Common myeloid progenitor, CD34-positive (primary cell): ENCODE measurements at places on chromosomes 1 and 21.

DNA sequence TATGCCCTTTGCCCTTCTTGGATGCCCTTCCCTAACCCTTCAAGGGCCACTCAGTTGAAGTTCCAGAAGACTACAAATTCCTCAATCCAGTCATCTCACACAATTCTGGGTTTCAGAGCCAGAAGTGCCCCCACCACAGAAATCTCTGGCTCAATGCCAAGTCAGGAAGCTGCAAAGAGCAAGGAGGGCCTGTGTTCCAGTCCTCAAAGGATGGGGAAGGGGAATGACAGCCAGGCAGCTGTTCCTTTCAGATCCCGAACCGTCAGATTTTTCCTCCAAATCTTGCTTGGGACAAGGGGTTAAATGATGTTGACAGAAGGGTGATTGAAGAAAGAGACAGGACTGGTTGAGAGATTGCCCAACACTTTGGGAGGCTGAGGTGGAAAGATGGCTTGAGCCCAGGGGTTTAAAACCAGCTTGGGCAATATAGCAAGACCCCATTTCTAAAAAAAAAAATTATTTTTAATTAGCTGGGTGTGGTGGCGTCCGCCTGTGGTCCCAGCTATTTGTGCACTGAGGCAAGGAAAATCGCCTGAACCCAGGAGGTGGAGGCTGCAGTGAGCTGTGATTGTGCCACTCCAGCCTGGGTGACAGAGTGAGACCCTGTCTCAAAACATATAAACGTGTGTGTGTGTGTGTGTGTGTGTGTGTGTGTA lies 716 bp upstream of the HPDL start:
- DNase-seq = no peak

GRCh38 chr1:22169816-22170215 lies 26.9 kb upstream of the WNT4 start:
- no peak for DNase-seq

- peak; percentile 95 for DNase-seq
These were observed at the start of gene ZNF672 for GRCh38 chr1:248837781-248838356. TSS of gene ZNF672 (plus strand) at chr1:248838224. CDS start at chr1:248847275, 9,051 bp downstream.

DNA sequence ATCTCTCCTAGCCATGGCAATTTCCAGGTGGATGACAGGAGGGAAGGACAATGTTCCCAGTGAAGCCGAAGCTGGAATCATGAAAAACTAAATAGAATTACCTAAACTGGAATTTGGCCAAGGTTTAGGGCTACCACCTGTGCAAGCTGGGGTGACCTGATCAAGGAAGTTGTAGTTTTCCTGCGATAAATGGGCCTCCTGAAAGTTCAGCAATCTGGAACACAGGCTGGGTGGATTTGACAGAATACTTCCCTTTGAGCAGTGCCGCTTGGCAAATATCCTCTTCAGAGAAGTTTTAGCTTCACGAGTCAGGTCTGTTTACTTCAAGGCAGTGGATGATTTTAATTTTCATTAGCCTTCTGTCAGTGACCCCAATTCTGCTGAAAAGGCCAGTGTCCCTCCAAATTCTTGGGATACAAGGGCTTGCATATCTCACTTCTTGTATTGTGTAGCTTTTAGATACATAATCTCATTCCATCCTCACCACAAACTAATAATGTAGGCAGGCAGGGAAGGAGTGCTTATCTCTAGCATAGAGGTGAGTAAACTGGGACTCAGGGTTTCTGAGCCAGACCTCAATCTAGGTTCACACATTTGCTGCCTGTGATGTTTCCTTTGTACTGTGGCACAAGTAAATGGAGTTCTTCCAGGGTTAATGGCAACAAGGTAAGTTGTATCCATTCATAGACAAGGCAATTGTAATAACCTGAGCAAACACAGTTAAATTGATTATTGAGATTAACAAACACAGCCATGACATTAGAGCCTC lies 349.4 kb downstream of the NUF2 start:
- no peak for DNase-seq

DNA sequence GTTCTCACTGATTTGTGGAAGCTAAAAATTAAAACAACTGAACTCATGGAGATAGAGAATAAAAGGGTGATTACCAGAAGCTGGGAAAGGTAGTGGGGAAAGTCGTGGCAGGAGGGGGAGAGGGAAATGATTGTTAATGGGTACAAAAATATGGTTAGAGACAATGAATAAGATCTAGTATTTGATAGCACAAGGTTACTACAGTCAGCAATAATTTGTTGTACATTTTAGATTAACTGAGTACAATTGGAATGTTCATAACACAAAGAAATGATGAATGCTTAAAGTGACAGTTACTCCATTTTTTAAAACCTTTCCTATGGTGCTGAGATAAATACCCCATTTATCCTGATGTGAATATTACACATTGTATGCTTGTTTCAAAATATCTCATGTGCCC lies 102.3 kb downstream of the DTL start:
- DNase-seq = no peak

- DNase-seq = no peak
These were observed 23.4 kb downstream of the ARHGEF19 start for GRCh38 chr1:16189003-16189402.

DNA sequence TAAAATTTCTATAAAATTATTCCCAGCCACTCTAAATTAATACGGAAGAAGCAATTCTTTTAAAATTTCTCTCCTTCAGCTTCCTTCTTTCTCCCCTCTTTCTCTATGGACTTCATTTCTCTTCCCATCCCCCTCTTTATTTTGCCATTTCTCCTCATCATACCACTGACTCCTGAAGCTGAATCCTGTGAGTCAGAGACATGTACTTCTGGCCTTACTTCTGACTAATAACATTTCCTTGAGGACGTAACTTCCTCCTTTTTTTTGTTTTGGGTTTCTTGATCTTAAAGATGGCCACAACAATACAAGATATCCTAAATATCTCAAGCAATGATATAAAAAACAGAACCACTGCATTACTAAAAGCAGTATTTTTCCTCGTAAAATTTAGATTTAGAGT lies 63.6 kb upstream of the DENND1B start:
- DNase-seq = peak; percentile 58

DNA sequence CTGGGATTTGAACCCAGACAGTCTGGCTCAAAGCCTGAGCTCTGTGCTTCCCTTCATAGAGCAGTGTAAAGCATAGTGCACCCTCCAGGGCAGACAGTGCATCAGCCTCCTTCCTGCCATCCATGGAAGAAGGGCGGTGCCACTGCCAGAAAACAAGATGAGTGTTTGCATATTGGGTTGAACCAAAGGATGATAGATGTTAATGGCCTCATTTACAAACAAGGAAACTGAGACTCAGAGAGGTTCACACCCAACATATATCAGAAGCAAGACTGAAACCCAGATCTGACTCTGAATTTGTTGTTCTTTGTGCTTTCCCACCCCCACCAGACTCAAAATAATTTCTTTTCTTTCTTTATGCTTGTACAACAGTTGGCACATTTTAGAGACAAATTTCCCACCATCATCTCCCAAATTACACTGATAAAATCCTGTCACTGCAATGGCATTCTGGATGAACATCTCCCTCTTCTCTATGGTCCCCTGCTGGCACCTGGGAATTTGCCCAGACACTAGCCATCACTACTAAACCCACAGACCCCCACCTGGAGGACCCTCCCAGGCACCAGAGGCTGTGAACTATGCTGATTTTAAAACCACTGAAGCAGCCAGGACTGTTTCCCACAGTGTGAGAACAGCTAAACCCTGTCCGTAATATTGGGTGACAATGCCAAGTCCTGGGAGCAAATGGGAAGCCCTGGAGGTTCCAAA lies 45.4 kb upstream of the MPZL1 start:
- no peak for DNase-seq
